ENCODE measurements at places on chromosomes 4 and X. TPM values are rescaled to one million over a fixed set of nuclear protein-coding genes. Genes with fewer than 3 reads are reported as not detected.

XK gene
- polyA plus RNA-seq, result 0.26 TPM

REELD1 gene
- polyA plus RNA-seq, result not detected

DIPK2B gene
- polyA plus RNA-seq, result not detected

SLC9B1 gene
- 0.08 TPM for polyA plus RNA-seq

TBX22 gene
- not detected for polyA plus RNA-seq

PPP2R2C gene
- polyA plus RNA-seq, result 0.18 TPM

FAM9C gene
- not detected for polyA plus RNA-seq

XAGE1A gene
- not detected for polyA plus RNA-seq

ERAS gene
- not detected for polyA plus RNA-seq

DNA sequence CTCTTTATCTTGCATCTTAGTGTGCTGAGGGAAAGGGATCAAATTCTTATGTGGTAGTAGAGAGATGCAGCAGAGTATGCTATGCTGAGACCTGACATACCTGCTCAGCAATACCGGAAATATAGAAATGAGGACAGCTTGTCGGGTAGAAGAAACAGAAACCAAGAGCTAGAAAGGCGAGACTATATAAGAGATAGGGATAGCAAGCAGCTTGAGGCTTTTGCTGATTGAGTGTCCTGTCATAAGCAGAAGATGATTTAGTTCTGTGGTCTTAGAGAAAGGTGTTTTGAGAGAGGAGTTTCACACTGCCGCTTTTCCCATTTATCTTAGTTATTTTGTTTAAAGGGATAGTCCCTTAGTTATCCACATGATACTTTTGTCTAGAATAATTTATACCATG lies 31.7 kb downstream of the USP9X start:
- DNase-seq, result peak; percentile 28

- no peak for DNase-seq
These were observed 88.7 kb downstream of the ATP11C start for GRCh38 chrX:139844163-139844562.

DNA sequence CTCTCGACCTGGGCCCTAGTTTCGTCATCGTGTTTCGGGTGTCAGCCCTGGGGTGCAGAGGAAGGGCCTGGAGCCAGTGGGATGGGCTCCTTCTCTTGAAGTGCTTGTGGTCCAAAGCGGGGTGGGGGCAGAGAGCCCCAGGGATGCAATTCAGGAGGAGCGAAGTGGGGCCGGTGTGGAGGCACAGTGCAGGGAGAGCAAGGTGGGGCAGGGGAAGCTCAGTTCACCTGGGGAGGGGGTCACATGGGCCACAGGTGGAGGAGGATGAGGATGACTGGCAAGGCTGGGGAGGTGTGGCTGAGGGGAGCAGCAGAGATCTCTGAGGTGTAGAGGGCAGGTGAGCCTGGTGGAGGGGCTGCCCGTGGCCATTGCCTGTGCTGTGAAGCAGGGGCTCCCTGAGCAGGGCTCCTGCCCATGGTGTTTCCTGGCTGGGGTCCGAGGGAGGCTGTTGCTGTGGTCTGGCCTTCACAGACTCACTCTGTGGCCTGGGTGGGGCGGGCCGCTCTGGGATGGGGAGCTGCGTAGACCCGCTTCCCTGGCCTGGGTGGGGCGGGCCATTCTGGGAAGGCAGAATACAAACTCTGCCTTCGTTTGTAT lies 6.9 kb downstream of the SORCS2 start:
- no peak for DNase-seq

- DNase-seq, result peak; percentile 34
These were observed 8.9 kb upstream of the RENBP start for GRCh38 chrX:153953342-153953830.

- DNase-seq, result no peak
These were observed 61.6 kb downstream of the KDM5C start for GRCh38 chrX:53163436-53163835.

- no peak for DNase-seq
These were observed 314 bp downstream of the DNASE1L1 start for GRCh38 chrX:154408659-154409221.

- DNase-seq, result peak; percentile 53
These were observed 6.1 kb upstream of the SMS start for GRCh38 chrX:21934414-21934813.

GRCh38 chrX:150990910-150991309 lies 7.8 kb downstream of the HMGB3 start:
- no peak for DNase-seq

DNA sequence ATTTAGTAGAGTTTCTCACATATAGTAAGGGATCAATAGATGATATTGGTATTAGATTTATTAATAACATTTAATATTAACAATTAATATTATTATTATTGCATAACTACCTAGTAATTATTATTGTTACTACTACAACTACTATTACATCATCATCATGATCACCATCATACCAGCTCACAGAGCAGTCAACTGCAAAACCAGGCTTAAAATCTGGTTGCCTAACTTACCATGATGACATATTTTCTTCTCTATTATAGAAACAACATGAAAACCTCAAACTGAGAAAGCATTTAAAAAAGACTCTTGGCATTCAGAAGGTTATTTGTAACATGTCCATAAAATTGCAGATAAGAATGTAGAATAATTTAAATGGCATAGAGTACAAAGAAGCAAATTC lies 247.0 kb upstream of the TTC29 start:
- DNase-seq, result no peak

DNA sequence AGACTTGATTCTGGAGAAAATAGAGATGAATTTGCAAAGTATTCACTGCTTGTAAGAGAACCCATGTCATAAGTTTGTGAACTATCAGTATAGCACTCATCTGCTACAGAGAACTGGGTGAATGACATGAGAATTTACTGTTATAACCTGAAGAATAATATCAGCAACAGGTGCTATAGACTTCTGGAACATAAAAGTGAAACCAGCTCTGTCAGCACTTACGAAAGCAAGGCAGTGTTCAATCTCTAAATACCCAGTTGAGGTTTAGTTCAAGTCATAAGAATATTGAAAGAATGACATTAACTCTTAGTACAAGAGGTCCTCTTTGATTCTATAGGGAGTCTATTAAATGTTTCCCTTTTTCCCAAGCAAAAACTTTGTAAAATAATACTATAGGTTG lies 232.9 kb upstream of the ANKRD50 start:
- DNase-seq, result no peak

DNA sequence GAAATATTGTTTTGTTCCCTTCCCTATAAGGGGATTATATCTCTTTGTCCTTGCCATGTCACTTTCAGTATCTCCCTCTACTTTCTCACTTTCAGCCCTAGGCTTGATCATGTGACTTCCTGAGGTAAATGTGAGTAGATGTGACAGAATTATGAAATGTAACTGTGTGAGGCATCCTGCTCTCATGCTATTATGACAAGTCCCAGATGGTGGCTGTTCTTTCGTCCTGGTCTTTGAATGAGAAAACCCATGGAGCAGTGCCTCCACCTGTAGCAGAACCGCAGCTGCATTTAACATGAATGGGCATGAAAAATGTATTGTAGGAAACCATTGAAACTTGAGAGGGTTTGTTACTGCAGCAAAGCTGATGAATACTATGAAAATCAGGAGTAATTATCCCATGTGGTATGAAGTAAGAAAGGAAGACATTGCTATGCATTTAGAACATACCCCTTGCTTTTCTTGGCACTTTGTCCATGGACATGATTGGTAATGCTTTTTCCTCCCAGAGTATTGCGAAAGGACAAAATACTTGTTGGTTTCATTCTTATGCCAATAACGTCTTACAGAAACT lies 202.2 kb upstream of the GPRIN3 start:
- DNase-seq, result peak; percentile 85

- DNase-seq, result no peak
These were observed 5.7 kb downstream of the LETM1 start for GRCh38 chr4:1850276-1850675.

DNA sequence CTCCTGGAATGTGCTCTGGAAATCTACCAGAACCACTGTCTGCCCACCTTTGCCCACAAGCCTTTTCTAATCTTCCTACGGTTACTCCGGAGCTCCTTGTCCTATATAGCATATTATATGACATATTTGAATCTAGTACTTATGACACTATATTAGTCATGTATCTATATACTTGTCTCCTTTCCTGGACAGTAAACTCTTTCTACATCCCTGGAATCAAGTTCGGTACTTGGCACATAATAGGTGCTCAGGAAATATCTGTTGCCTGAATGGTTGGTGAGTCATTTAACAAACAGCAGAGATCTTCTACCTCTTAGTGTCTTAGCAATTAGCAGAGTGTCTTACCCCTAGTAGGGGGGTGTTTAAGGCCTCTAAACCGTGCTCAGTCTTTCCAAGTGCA lies 123.6 kb downstream of the RELL1 start:
- DNase-seq, result peak; percentile 46

GRCh38 chr4:129998436-129999150 lies 902.6 kb downstream of the C4orf33 start:
- no peak for DNase-seq

DNA sequence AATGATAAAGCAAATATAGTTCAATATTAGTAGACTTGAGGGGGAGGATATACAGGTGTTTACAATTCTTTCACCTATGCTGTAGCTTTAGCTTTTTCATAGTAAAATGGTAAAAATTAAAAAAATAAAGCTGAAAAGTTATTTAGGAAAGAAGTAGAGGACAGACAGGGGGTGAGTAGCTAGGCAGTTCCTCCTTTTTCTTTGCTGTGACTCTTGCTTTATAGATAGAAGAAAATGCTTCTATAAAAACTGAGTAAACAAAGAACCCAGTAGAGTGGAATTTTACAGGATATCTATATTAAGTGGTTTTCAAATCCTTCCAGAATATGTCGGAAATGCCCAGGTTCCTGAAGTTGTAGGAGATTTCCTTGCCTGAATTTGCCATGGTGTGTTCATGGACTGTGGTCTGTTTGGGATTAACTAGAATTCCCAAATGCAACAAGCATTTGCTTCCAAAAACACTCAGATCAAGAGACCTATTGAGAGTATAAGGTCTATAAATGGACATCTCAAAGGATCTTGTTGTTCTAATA lies 74.9 kb downstream of the KDR start:
- DNase-seq, result no peak

- no peak for DNase-seq
These were observed 11.9 kb downstream of the LRPAP1 start for GRCh38 chr4:3520276-3520675.

GRCh38 chrX:47633689-47634590 lies 4.2 kb upstream of the CFP start:
- DNase-seq, result no peak

DNA sequence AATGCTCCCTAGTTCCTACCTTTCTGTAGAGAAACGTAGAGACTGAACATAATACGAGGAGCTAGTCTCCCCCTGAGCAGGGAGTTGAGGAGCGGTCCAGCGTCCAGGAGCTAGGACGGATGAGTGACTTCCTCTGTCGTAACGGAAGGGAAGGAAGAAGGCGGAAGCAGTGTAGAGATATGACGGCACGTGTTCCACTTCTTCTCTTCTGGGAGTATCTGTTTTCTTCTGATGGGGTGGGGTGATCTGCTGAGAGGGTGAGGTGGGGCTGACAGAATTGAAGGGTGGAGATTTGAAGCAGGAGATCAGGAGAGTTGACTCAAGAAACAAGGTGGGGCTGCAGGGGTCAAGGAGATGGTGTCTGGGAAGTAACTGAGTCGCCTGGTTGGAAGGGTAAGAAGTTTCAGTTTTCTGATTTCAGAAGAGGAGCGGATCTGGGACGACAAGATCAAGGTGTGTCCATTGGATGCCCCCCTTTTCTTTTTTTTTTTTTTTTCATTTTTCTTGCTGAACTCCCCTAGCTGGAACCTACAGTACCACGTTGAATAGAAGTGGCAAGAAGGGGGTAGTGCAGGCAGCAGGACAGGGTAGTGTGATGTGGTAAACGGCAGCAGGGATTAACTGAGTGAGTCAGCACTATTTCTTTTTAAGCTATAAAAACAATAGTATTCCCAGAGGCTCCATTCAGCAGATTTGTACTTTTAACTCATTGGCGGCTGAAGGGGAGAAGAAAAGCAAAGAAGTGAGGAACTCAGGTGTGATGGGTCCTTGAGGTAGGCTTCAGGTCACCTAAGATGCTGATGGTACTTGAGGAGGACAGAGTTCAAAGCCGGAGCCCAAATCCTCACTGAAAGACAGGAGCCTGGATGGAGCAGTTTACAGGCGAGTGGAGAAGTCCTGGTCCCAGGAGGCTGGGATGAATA lies 50.8 kb upstream of the SETD7 start:
- DNase-seq, result peak; percentile 14

GRCh38 chr4:111650674-111651086 lies 494.6 kb upstream of the FAM241A start:
- DNase-seq, result no peak

- DNase-seq, result peak; percentile 4
These were observed 765.3 kb upstream of the GRIA3 start for GRCh38 chrX:122418758-122419157.
